Activated T-cell treated with anti-CD3 and anti-CD28 coated beads, Interleukin-2, amount 50 U/mL, for 72 hours (primary cell): ENCODE measurements at places on chromosomes 4 and X. TPM values are rescaled to one million over a fixed set of nuclear protein-coding genes. Genes with fewer than 3 reads are reported as not detected.

DNA sequence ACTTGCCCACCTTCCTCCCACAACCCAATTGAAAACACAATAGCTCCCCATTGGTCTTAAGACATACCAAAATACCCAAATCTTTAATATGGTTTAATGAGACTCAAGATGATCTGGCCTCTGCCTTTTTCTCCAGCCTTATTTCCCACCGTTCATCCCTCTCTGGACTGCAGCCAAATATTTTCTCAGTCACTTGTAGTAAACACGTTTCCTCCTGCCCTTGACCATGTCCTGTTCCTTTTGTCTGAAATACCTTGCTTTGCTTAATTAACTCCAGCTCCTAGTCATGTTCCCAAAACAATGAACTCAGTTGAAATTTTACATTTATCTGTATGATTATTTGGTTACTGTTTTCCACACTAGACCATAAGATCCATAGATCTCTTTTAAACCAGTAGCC lies 8.4 kb upstream of the NUP54 start:
- no peak overlapping the region for H3K4me3 ChIP-seq
- H3K36me3 ChIP-seq: peaks cover 2% of the 10 kb centered on the region
- H3K27ac ChIP-seq: no peak overlapping the region
- DNase-seq: no peak

- no peak for DNase-seq
- H3K27me3 ChIP-seq: no peaks in the 10 kb centered on the region
- peak overlapping the region; percentile 91 for H3K4me3 ChIP-seq
- peak overlapping the region; percentile 99 for H3K27ac ChIP-seq
These were observed 55.3 kb downstream of the TMEM131L start for GRCh38 chr4:153521478-153521877.

Gene RS1
- total RNA-seq: not detected

- H3K27ac ChIP-seq: no peak overlapping the region
- H3K4me1 ChIP-seq: peaks cover 6% of the 10 kb centered on the region
- H3K4me3 ChIP-seq: no peak overlapping the region
- no peaks in the 10 kb centered on the region for H3K36me3 ChIP-seq
These were observed 18.6 kb downstream of the EGF start for GRCh38 chr4:109931318-109931717.

Gene NKX1-1
- total RNA-seq: not detected

DNA sequence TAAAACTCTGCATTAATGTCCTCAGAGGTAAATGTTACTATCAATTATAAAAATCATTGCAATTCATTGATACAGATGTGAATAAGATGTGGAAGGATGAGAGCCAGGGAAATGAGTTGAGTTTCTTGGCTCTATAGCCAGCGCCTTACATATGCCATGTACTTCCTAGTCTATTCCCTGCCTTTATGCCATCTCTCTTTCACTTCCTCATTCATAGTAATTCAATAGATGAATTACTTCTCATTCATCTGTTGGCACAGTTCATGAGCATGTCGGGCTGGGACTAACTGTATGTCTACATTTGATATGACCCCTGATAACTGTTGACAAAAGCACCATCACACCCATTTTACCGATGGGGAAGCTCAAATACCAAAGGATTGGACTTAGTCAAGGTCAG lies 55.7 kb downstream of the LNX1 start:
- DNase-seq: no peak
- no peaks in the 10 kb centered on the region for H3K36me3 ChIP-seq
- H3K27ac ChIP-seq: no peak overlapping the region
- H3K27me3 ChIP-seq: peaks cover 23% of the 10 kb centered on the region
- no peak overlapping the region for H3K4me3 ChIP-seq

Gene FATE1
- not detected for total RNA-seq

DNA sequence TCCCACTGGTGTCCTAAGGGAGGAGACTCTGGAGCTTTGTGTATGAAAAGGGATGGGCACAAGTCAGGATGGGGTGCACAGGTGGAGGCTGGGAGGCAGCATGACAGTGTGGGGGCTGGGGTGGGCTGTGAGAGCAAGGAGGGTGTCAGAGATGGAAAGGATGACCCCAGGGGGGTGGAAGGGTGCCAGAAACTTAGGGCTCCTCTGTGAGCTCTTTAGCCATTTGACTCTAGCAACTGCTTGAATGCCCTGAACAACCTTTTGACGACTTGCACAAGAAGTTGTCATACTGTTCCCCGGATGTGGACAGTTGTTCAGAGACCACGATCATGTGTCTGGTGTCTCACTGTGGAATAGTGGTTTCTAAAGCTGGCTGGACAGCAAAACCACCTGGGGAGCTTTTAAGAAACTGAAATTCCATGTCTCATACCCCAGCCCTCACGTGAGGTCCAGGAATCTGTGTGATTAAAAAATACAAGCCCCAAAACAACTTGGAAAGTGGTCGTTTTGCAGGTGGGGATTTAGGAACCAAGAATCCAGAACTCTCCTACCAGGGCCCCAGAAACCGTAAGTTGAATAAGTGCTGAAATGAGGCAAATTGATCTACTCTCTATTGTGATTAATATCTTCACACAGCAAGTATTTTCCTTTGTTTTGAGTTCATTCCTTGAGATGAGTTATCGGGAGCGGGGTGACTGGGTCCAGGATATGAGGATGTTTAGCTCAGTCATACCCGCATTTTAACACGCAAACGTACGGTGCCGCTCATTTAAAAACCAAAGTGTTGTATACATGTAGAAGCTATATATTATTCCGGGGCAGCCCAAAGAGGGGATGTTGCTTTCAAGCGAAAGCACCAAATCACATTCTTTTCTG lies 3.4 kb downstream of the RHOH start:
- H3K4me3 ChIP-seq: peak overlapping the region; percentile 90
- peaks cover 60% of the 10 kb centered on the region for H3K4me1 ChIP-seq
- H3K27ac ChIP-seq: peak overlapping the region; percentile 97
- H3K36me3 ChIP-seq: peaks cover 53% of the 10 kb centered on the region
- H3K27me3 ChIP-seq: no peaks in the 10 kb centered on the region
- peak; percentile 84 for DNase-seq
